Lung (tissue), 17 donors: ENCODE measurements at places on chromosomes 3 and 15. TPM values are rescaled to one million over a fixed set of nuclear protein-coding genes. Genes with fewer than 3 reads are reported as not detected.

DNA sequence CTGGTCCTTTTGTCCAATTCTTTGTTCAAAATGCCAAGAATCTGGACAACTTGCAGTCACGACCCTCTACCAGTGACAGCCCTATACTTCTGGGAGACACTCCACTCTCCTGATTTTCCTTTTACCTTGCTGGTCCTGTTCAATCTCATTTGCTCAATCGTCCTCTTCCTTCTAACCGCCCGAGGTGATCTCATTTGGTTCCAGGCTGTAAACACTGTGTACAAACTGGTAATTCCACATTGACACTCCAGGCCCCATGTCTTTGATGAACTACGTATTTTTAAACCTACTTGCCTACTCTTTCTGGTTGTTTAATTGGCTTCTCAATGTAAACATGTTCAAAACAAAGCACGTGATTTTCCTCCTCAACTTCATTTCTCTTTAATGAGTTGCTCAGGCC is 23.7 kb upstream of the C3orf49 start:
- no peak overlapping the region for H3K4me3 ChIP-seq
- DNase-seq: no peak
- no peak overlapping the region for H3K27ac ChIP-seq
- no peaks in the 10 kb centered on the region for H3K4me1 ChIP-seq

DNA sequence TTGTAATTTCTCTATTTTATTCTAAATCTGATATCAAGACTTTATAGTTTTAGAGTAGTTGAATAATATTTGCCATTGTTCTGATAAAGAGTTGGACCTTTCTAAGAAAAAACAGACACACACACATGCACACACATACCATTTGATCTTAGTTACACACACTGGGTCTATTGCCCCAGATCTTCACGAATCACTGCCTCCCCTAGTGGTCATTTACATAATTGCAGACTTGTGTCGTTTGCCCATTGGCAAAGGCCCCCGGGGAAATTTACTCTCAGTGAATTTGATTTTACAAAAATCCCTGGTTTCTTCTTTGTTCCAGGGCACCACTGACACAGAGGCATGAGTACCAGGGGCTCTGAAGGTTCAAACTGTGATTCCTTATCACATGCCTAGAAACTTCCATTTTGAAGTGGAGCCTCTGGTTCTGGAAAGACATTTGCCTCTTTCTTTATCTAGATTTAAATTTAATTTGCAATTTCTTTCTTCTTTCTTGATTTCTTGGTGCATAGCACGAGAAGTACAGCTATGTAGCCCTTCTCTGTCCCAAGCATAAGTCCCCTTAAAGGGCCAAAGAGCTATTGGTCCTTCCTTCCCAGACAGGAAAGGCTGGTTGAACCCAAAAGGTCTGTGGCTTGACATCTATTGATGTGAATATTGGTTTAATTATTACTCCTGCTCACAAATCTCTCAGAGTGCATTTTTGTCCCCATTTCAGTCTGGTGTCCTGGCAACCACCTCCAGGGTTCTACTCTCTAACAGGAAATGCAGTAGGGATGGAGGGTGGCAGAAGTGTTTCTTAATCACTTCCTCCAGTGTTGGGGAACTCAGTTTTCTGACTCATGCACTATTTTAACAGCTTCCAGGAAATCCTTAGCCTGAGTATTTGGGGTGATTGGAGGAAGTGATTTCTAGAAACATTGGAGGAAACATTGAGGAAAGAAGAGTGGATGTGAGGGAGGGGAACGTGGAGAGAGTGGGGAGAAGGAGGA is 32.4 kb upstream of the SLC6A11 start:
- H3K4me1 ChIP-seq: peaks cover 1% of the 10 kb centered on the region
- no peaks in the 10 kb centered on the region for H3K27me3 ChIP-seq
- H3K36me3 ChIP-seq: no peaks in the 10 kb centered on the region
- DNase-seq: no peak
- H3K27ac ChIP-seq: no peak overlapping the region

DNA sequence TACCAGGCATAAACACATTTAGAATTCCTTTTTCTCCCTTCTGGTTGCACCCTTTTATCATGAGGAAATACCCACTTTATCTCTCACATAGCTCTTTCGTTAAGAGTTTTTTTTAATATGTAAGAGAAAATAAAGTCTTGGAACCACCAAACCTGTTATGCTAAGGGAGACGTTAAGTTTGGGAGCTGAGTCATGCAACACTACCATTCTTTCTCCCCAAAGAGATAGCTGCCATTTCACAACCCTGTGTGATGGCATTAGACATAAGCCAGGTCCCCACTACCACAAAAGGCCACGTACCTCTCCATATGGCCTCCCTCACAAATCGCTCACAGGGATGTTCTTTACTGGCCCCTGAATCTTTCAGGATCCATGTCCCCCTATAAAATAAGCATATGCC is 7.6 kb upstream of the NIPA1 start:
- H3K36me3 ChIP-seq: no peaks in the 10 kb centered on the region
- DNase-seq: no peak
- no peak overlapping the region for H3K27ac ChIP-seq
- no peak overlapping the region for H3K4me3 ChIP-seq

DNA sequence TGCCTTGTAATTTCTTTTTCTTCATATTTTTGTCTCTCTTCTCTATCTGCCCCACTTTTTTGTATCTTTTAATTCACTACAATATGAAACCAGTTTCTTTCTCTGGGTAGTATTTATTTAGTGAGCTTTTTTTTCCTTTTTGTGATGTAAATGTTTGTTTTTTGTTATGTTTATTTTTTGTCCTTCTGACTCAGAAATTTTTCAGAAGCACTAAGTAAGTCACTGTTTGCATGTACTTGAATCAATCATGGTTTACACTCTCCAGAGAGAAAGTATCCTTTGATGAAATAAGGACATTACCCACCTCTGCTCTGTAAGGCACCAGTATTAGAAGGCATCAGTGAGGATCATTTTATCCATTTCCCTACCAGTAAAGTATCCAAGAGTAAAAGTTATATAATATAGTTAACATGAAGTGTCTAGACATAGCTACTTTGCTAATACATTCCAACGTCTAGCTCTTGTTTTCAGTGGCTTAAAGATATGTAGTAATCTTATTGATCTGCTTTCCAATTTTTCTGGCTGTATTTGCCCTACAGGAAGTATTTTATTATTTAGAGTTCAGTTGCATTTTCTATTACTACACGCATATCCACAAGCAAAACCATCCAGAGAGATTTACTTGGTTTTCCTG is 25.4 kb downstream of the FILIP1L start:
- H3K27me3 ChIP-seq: no peaks in the 10 kb centered on the region
- no peak overlapping the region for H3K4me3 ChIP-seq
- DNase-seq: no peak
- peaks cover 4% of the 10 kb centered on the region for H3K4me1 ChIP-seq

- H3K27me3 ChIP-seq: no peaks in the 10 kb centered on the region
- H3K36me3 ChIP-seq: no peaks in the 10 kb centered on the region
- H3K4me3 ChIP-seq: no peak overlapping the region
These were observed 32.7 kb upstream of the TPRG1 start for GRCh38 chr3:189138901-189139610.

GRCh38 chr15:58694641-58695398 is 54.7 kb downstream of the ADAM10 start:
- no peaks in the 10 kb centered on the region for H3K36me3 ChIP-seq
- no peak overlapping the region for H3K4me3 ChIP-seq

DNA sequence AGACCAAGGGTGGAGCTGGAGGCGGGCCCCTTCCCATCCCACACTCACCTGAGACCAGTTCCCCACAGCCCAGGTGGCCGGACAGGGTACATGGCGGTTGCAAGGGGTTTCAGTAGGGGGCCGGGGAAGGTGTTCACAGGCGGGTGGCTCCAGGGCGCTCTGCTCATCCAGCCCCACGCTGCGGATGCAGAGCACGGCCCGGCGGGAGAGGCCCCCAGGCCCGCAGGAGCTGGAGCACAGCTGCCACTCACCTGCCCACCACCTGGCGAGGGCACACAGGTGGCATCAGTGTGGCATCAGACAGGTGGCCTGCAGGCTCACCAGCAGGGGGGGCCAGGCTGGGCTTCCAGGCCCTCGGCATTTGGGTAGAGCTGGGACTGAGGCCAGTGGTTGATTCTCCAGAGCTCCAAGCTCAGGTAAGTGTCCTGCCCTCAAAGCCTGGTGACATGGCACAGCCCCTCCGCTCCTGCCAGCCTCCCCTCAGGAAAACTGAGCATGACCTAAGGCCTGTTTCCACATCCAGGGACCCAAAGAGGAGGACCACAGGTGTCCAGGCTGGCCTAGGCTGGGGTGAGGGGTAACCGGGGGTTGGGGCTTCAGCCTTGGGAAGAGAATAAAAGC is 43.8 kb downstream of the ADAMTS7 start:
- no peak overlapping the region for H3K4me3 ChIP-seq
- no peaks in the 10 kb centered on the region for H3K36me3 ChIP-seq
- no peak for DNase-seq
- no peaks in the 10 kb centered on the region for H3K4me1 ChIP-seq

Gene SLC15A2
- 48.2 TPM for total RNA-seq

Gene MEGF11
- total RNA-seq: 0.82 TPM
